ENCODE measurements at places on chromosomes 6 and 20.

- no peak for DNase-seq
Observed at GRCh38 chr6:107959392-107959791, 1.4 kb upstream of the SEC63 start.

DNA sequence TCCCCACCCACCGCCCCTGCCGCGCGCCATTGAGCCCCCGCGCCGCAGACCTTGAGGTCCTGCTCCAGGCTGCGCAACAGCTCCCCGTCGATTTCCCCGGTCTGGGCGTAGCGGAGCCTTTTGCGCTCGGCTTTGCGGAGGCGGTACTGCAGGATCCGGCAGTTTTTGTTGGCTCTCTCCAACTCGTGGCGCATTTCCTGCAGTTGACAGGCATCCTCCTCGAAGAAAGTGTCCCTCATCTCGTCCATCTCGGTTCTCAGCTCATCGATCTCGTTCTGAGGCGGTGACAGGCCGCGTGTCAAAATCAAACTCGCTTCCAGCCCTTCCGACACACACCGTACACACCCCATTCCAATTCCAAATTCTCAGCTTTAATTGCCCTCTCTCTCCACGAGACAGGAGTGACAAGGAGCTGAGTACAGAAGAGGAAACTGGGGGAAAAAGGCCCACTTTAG, 4.3 kb downstream of the MTCL3 start:
- DNase-seq: peak; percentile 71

GRCh38 chr6:12125396-12125795, 113.3 kb downstream of the HIVEP1 start:
- DNase-seq: no peak

DNA sequence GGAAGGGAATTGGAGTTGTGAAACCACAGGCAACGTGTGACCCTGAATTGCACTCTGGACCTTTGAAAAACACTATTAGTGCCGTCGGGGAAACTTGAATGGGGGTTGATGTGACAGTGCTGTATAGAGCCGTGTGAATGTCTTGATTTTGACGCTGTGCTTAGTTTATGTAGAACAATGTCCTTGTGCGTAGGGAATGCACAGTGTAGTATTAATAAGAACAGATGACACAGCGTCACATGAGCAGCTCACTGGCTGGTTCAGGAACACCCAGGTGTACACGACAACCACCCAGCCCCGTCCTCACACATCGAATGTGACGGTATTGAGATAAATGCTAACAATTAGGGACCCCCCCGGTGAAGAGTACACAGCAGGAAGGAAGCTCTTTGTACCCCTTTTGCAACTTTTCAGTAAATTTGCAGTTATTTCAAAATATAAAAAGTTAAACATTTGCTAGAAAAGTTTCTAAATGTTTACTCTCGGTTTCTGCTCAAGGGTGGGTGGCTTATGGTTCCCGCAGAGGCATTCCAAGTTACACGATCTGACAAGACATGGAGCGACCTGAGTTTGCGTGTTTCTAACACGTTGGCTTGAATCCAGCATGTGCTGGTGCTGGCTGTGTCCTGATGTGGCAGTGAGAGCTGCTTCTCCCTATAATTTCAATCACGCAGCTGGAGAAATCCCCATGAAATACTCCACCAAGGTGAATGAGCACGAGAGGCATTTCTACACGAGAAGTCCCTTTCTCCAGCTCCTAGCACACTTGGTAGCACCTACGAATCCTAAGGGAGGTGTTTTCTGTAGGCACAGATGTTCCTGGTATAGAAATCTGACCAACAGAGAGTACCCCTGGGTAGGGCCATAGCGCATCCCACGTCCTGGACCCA, 208.0 kb upstream of the EXOC2 start:
- no peak for DNase-seq

DNA sequence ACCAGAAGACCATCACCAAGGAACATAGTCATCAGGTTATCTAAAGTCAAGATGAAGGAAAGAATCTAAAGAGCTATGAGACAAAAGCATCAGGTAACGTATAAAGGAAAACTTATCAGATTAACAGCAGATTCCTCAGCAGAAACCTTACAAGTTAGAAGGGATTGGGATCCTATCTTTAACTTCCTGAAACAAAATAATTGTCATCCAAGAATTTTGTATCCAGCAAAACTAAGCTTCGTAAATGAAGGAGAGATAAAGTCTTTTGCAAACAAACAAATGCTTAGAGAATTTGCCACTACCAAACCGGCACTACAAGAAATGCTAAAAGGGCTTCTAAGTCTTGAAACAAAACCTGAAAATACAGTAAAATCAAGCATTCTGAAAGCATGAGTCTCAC, 71.0 kb downstream of the HECA start:
- DNase-seq: no peak

- no peak for DNase-seq
Observed at GRCh38 chr20:56604673-56605072, 24.4 kb upstream of the TFAP2C start.

DNA sequence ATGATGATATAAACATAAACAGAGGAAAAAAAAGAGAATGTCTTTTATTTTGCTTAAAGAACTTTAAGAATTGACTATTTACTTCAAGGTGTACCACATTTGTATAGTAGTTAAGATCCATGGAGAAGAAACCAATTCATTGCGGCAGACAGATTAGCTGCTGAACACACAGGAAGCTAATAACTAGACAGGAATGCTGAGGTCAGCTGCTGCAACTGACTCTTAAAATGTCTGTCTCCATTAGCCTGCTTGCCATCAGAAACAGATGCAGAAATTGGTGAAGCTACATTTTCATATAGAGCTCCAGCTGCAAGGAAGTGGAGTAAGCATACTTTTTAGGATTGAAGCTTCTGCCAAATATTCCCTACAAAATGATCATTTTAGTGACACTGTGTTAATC, 939.5 kb downstream of the EPHA7 start:
- DNase-seq: no peak

DNA sequence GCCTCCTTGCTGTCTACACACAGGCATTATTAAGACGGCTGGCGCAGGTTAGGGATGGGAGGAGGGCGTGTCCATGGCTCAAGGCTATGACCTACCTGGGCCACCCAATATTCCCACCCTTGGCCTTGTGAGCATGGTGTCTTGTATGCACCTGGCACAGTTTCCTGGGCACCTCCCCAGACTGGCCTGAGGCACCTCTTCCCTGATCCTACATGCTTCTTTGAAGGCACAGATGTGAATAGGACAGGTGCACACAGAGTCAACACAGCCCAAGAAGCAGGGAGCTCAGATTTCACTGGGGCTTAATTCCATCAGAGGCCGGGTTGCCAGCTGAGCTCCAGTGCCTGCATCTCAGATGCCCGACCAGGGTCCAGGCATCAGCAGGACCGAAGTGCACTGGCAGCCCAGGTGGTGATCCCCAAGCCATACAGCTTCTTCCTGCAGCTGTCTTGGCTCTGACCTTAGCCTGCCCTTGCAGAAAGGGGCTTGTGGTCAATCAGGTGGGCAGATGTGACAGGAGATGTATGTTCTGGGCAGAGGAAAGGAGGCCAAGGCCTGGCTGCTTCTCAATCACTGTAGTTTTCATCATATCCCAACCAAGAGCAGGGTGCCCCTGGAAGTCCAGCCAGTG, 287.7 kb downstream of the CLIC5 start:
- peak; percentile 38 for DNase-seq

DNA sequence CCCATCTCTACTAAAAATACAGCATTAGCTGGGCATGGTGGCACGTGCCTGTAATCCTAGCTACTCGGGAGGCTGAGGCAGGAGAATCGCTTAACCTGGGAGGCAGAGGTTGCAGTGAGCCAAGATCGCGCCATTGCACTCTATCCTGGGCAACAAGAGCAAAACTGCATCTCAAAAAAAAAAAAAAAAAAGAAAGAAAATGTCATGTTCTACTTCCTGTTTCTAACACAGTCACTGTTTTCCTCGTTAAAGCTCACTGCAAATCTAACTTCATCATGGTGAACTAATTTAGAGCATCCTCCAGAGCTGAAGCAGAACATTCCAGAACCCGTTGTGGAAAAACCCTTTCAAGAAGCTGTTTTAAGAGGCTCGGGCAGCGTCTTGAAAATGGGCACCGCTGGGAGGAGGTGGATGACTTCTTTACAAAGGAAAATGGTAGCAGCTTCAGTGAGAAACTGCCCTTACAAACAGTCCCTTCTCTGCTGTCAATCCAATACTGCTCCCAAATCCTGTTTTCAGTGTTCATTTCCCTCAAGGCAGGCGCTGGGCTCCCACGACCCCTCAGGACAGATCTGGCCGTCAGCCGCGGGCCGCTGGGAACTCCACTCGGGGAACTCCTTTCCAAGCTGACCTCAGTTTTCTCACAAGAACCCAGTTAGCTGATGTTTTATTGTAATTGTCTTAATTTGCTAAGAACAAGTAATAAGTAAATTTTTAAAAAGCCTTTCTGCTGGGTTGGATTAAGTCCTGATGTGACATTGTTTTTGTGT, 12.5 kb downstream of the CTSZ start:
- no peak for DNase-seq

DNA sequence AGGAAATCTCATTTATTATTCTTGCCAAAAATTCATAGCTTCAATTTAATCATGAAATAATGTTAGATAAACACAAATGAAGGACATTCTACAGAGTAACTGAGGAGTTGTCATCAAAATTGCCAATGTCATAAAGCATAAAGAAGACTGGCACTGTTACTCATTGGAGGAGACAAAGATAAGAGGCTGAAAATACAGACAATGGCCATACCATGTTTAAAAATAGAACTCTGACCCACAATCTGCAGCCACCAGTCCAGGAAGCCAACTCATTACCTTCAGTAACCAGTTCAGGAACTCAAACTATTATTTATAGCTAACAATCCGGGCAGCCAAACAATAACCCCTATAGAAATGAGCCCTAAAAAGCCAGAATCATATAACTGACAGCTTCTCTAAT, 795.6 kb downstream of the TENT5A start:
- no peak for DNase-seq

DNA sequence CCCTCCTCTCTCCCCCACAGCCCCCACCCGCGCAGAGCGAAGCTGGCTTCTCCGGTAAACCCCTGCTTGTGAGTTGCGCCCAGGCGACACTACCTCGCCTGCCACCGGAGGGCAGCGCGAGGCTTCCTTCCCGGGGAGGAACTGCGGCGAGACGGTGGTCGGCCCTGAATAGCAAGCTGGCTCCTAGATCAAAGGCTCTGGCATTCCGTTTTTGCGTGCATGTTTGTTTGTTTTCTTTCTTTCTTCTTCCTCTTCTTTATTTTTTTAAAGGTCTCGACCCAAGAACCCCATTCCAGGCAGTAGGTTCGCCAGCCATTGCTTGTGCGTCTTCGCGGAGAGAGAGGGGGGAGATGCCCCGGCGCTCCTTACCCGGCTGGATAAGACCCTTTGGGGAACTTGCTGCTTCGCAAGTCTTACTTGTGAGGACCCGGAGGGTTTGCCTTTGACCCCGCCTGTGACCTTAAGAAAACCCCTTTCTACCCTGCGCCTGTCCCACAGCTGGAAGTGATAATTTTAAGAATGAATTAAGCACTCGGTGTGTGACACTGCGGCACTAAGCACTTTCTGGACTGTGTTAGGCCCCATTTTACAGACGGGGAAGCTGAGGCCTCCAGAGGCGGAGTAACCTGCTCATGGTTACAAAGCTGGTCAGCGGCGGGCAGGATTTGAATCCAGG, 92.7 kb upstream of the SIRPA start:
- no peak for DNase-seq

DNA sequence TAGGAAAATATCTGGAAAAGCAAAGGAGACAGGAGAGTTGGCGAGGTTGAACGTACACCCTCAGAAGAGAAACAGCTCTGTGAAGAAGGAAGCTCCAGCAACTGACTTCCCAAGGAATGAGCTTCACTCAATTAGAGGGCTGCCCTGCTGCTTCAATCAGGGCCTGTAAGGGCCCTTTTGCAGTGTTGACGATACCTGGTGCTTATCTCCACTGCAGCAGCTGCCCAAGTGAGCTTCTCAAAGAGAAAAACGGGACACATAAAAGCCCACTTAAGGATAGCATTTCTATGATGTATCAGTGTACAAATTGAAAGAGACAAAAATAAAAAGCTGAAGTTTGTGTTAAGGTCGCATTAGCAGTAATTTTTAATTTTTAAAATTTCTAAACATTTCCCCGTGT, 16.4 kb downstream of the SEC63 start:
- DNase-seq: peak; percentile 79

DNA sequence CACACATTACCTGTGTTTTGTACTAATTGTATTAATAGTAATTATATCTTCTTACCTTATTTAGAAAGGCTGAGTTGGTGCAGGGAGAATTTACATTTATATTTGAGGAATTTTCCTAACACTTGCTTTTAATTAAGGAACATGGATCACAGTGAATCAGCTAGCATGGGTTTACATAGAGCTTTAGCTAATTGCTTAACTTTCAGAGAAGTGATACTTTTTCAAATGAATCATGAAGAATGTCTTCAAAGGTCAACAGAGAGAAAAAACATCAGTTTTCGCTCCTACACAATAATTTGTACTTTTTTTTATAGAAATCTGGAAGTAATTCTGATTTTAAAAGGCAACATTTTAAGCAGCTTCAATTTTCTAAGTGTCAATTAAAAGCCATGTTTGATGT, 195.0 kb upstream of the HEY2 start:
- DNase-seq: no peak

DNA sequence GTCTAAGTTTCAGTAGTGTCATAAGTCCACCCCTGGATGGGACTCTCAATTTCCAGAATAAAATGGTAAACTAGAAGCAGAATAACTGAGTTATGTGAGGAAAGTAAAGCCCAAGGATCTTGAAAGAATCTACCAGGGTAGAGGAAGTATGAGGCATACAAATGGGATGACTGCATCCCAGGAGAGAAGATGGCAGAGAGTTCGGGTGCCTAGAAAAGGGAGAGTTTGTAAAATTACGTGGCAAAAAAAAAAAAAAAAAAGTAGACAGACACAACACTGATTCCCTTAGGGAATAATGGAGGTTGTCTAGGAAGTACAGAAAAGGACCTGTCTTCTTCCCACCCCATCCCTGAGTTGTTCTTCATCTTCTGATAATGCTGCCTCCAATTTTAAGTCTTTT, 3.4 kb downstream of the GABBR1 start:
- no peak for DNase-seq

DNA sequence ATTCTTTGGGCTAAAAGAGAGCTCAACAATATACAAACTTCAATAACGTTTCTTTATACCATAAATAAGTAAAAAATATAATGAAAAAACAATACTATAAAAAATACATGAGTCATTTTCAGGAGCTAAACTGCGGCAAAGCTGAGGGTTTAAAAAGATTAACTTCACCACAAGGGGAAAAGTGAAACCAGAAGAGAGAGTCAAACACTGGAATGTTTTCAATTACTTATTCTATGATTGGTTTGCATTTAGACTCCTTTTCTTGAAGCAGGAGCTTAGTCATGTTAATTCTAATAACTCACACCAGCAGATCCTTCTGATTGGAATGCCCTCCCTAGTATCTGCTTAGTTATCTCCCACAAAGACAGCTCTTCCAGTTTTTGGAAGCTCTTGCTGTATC, 627.3 kb downstream of the UTRN start:
- DNase-seq: no peak

All from NCI-H1417 (cell line).